ENCODE measurements at places on chromosomes 7 and 10. TPM values are rescaled to one million over a fixed set of nuclear protein-coding genes. Genes with fewer than 3 reads are reported as not detected.

Gene TMEM176A
- not detected for total RNA-seq

Gene EPHB6
- 1.4 TPM for total RNA-seq

Gene FOXP2
- total RNA-seq, result not detected

Gene NRAP
- total RNA-seq, result not detected

Gene MRM2
- 26.9 TPM for total RNA-seq

Gene TFEC
- total RNA-seq, result not detected

GRCh38 chr7:94160719-94161435 lies 156.7 kb upstream of the BET1 start:
- DNase-seq, result no peak

GRCh38 chr10:818526-819220 lies 112.8 kb downstream of the LARP4B start:
- DNase-seq, result no peak

- DNase-seq, result no peak
Measured at GRCh38 chr7:140287988-140288387, 110.3 kb downstream of the SLC37A3 start.

GRCh38 chr7:127911968-127912511 lies 119.2 kb downstream of the LRRC4 start:
- DNase-seq, result no peak

DNA sequence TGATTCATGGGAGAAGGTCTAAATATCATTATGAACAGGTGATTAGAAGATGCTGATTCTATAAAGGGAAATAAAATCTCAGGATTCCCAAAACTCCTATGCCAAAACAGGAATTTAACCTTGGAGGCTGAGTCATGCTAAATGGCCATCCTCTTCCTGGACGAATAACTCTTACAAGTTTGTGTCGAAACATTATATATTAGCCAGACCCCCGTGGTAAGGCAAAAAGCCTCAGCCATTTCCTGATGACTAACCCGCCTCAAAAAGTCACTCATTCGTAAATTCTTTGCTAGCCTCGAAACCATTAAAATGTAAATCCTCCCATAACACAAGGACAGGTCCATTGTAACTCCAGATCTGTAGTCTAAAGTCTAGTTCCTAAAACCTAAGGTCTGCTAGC lies 32.0 kb downstream of the CUL2 start:
- peak; percentile 79 for DNase-seq

DNA sequence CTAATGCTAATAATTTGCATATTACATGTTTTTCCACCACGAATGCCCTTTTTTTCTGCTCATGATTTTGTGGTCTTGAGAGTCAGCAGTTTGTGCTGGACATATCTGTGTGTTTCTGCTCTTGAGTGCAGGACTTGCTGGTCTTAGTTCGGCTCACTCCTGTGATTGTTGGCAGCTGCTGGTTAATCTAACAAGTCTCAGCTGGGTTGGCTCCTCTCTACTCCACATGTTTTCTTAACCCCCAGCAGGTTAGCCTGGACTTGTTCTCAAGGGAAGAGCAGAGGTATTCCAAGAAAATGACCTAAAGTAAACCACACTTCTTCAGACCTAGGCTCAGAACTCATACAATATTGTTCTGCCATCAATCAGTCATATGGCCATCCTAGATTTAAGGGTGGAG lies 1238.9 kb downstream of the XPNPEP1 start:
- no peak for DNase-seq

GRCh38 chr7:55335151-55335550 lies 30.0 kb upstream of the LANCL2 start:
- no peak for DNase-seq

DNA sequence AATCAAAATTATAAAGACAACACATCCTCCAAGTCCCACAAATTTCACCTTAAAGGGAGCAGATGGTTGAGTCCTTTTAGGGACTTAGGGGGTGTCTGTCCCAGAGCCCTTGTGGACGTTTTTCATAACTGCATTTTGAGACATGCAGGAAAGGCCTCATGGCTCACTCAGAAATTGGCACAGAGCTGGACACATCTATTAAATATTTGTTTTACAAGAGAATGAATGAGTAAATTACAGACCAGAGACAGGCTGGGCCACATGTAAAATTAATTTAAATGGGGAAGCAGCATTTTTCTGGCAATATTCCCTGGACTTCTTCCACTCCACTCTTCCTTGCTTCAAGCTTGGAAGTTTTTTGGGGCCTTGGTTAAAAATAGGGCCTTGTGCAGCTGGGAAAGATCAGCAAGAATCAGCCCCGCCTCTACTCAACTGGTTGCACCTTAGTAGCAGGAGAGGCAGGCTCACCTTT lies 20.0 kb downstream of the LAMB1 start:
- no peak for DNase-seq

- DNase-seq, result no peak
Measured at GRCh38 chr7:72123913-72124312, 288.2 kb downstream of the CALN1 start.

GRCh38 chr10:133010095-133010842 lies 67.9 kb upstream of the CFAP46 start:
- no peak for DNase-seq

- DNase-seq, result no peak
Measured at GRCh38 chr10:49394933-49395740, 752 bp downstream of the DRGX start.

GRCh38 chr7:128939075-128939860 lies 1.5 kb downstream of the IRF5 start:
- DNase-seq, result no peak

DNA sequence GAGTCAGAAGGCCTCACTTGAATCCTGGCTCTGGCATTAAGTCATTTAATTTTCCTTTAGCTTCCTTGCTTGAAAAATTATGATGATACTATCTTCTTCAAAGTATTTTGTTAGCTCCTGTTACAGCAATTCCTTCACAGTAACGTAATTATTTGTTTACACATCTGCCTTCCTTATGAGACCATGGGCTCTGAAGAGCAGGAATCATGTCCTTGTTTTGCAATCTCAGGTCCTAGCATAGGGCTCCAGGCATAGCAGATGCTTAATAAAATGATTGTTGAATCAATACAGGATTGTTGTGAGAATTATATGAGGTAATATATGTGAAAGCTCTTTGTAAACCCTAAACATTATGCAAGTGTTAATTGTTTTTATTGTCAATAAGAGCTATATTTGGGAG lies 25.5 kb downstream of the KLHDC10 start:
- peak; percentile 42 for DNase-seq

DNA sequence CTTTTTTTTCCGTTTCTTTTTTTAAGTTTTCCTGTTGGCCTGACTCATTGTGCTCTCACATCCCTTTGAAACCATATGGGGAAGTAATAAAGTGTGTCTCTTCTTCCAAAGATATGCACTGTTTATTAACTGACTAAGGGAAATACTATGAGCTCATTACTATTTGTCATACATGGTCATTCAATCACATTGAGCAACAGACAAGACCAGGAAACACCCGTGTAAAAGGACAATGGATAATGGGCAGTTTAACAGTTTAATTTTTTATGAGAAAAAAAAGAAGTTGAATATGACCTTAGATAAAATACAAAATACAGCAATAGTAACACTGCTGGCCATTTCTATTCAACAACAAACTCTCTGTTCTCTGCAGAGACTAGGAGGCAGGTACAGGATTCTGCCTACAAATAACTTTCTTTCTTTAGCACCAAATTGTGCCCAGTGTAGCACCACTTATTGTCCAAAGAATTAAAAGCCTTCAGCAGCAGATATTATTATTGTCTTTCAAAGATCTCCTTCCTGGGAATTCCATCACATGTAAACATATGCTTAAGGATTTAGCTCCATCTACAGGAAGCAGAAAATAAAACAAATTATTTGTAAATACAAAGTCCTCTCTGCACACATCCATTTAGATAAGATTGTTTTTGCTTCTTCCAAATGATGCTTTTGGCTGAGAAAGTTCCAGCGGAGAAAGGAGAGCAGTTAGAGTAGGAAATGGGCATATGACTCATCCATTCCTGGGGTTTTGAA lies 55.0 kb upstream of the AKR1E2 start:
- DNase-seq, result peak; percentile 77

GRCh38 chr7:67813621-67814292 lies 817.1 kb downstream of the TYW1 start:
- no peak for DNase-seq

GRCh38 chr10:59434463-59435321 lies 72.3 kb upstream of the FAM13C start:
- peak; percentile 49 for DNase-seq

DNA sequence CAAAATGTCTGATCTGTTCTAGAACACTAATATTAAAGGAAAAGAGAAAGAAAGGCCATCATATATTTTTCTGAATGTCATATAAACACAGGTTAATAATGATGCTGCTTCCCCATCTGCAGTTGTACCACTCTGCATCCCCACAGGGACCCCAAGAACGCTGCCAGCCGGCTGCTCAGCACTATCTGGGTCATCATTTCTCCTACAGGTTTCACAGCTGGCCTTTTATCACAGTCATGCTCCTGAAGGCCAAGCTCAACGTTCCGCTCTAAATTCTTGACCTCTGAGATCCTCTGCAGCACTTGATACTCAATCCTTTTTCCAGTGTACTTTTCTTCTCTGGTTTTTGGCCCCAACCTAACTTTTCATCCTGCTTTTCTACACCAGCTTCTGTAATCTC lies 4.8 kb downstream of the IDI1 start:
- DNase-seq, result no peak

DNA sequence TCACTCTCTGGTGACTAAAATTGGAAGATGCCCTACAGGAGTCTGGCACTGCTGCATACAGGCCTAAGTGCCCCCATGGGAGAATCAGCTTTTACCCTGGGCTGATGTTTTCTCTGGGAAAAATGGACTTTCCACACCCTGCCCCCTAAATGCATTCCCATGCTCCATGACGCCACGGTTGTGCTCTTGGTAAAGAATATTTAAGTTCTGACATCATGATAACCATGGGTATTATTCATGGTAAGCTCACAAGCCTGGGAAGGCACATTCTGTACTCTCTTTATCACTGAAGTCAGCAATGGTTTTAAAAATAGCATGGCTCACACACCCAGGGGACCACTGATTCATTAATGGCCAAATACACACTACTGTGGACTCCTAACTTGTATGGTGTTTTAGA lies 43.4 kb downstream of the HIPK2 start:
- DNase-seq, result peak; percentile 92

DNA sequence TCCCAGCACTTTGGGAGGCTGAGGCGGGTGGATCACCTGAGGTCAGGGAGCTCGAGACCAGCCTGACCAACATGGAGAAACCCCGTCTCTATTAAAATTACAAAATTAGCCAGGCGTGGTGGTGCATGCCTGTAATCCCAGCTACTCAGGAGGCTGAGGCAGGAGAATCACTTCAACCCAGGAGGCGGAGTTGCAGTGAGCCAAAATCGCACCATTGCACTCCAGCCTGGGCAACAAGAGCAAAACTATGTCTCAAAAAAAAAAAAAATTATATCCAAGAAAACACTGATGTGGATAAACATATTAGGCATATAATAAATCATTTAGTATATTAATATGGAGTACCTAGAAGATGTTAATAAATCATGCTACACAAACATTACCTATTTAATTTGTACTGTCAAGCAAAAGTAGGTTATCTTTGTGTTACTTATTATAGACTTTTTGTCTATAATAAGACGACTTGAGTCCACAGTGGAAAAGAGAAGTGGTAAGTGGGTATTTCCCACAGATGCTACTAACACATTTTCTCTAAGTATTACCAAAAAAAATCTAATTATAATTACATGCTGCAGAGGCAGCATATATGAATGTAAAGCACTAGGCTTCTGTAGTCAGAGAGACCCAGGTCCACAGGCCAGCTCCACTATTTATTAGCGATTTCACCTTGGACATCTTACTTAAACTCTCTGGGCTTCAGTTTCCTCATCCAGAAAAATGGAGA lies 34.5 kb downstream of the DNMBP start:
- DNase-seq, result no peak

GRCh38 chr7:101814991-101815825 lies 2.2 kb upstream of the CUX1 start:
- DNase-seq, result peak; percentile 56

Data from MCF 10A (cell line).